GM18507 (cell line): ENCODE measurements at places on chromosomes 16 and 17.

GRCh38 chr17:13947499-13947898 lies 121.8 kb upstream of the COX10 start:
- no peak for DNase-seq

GRCh38 chr16:24781256-24781655 lies 51.8 kb downstream of the TNRC6A start:
- no peak for DNase-seq

- no peak for DNase-seq
Measured at GRCh38 chr17:40331743-40332641, 23.0 kb downstream of the RARA start.

DNA sequence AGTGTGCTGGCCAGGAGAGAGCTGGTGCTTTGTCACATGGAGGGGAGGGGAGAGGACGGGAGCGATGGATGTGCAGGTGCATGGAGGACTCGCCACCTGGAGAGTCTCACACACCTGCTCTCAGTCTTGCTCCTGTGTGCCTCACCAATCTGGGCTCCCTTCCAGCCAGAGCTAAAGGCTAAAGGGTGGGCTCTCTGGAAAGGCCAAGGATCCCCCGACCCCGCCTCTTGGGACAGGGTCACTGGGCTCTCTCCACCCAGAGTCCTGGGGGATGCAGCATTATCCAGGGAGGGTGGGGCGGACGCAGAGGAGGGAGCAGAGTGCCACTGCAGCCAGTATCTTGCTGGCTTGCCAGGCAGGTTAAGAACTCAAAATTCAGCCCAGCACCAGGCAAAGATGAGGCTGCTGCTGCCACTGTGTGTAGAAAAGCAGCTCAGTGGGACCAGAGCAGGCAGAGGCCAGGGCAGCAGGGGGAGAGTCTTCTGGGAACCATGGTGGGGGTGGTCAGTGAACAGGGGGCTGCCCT lies 5.4 kb upstream of the STAT5B start:
- DNase-seq, result no peak

DNA sequence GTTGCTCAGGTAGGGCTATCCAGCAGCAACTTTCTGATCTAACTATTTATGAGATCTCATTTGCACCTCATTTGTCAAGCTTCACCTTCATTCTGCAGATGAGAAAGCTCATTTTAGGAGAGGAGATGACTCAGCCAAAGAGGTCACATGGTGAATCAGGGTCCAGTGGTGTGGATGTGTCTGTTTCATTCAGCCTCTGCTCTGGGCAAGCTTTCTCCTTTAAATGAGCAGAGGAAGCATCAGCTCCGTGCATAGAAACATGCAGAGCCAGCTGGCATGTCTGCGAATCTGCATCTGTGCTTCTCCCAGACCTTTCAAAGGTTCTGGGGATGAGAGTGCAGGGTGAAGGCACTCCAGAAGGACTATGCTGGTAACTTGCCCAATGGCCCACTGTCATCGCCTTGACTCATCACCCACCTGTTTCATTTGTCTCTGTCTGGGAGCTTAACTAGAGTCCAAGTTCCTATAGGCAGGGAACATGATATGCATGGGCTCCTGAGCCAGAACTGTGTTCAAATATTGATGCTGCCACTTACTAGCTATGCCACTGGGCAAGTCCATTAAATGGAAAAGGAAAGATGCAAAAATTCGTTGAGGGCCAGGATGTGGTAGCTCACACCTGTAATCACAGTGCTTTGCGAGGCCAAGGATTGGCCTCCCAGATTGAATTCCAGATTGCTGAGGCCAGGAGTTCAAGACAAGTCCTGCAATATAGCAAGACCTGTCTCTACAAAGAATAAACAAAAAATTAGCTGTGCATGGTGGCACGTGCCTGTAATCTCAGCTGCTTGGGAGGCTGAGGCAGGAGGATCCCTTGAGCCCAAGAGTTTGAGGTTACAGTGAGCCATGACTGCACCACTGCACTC lies 67.1 kb upstream of the NLK start:
- no peak for DNase-seq

DNA sequence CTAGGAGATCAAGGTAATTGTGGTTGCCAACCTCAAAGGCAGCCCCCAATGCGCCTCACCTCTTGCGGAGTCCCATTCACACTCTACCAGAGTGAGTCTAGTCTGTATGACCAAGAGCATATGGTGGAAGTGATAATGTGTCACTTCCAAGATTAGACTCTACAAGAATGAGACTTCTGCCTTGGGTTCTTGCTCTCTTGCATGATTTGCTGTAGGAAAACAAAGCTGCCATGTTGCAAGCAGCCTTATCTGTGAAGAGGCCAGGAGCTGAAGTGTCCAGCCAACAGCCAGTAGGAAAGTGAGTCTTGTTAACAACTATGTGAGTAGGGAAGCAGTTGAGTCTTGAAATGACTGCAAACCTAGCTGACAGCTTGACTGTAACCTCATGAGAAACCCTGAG lies 3.4 kb downstream of the TERF2 start:
- no peak for DNase-seq

- DNase-seq, result no peak
Measured at GRCh38 chr17:307741-308507, 44.7 kb downstream of the RPH3AL start.

- no peak for DNase-seq
Measured at GRCh38 chr17:72710834-72711233, 381.7 kb downstream of the SLC39A11 start.

DNA sequence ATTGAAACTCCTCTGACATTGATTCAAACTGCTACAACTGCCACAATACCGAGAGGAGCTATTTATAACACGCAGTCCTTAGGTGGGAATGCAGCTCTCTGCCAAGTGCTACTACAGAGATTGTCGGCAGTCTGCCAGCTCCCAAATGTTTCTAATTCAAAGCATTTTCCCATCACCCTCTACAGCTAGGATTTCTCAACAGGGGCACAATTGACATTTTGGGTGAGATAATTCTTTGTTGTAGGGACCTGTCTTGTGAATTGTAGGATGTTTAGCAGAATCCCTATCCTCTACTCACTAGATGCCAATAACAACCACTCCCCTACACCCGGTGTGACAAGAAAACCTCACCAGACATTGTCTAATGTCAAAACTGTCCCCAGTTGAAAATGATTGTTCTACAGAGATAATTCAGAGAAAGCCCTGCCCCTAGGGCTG lies 7.8 kb upstream of the N4BP1 start:
- no peak for DNase-seq

DNA sequence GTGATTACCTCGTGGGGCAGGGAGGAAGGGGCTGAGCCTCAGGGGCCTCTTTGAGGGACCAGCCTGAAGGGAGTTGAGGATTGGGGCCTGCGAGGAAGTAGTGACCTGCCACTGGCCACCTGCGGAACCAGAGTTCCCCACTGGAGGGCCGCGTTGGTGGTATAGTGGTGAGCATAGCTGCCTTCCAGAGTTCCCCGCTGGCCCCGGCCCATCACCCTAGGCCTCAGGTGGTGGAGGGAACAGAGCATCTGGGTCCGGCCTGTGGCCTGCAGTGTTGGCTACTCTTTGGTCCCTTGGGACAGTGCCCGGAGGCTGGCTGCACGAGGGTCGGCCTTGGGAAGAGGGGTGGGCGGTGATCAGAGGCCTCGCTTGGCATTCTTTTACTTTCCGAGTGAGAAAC lies 20.5 kb downstream of the MGAT5B start:
- DNase-seq, result no peak

DNA sequence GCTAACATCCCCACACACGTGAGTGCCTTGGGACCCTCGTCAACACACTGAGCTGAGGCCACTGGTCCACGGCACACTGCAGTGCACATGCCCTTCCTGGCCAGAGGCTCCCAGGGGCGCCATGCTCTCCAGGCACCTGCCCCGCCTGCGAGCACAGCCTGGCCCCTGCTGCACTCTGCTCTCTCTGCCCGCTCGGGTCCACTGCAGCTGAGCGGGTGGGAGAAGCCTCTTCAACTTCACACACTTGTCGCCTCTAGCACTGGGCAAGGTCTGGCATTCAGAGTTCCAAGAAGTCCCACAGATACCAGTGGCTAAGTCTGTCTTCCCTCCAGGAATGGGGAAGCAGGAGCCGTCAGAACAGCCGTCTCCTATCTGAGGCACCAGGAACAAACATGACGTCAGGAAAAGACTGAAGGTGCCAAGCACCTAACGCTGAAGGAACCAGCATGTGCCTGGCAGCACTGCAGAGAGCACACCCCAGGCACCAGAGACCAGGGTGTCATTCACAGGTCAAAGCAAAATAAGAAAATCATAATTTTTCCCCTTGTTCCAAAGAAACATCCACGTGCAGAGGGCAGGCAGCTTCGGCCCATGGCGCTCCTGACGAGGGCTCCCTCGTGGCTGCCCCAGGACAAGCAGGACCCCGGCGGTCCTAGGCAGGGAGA lies 82.9 kb downstream of the ZNF778 start:
- no peak for DNase-seq

GRCh38 chr16:86834451-86835035 lies 256.2 kb downstream of the FOXL1 start:
- DNase-seq, result no peak

DNA sequence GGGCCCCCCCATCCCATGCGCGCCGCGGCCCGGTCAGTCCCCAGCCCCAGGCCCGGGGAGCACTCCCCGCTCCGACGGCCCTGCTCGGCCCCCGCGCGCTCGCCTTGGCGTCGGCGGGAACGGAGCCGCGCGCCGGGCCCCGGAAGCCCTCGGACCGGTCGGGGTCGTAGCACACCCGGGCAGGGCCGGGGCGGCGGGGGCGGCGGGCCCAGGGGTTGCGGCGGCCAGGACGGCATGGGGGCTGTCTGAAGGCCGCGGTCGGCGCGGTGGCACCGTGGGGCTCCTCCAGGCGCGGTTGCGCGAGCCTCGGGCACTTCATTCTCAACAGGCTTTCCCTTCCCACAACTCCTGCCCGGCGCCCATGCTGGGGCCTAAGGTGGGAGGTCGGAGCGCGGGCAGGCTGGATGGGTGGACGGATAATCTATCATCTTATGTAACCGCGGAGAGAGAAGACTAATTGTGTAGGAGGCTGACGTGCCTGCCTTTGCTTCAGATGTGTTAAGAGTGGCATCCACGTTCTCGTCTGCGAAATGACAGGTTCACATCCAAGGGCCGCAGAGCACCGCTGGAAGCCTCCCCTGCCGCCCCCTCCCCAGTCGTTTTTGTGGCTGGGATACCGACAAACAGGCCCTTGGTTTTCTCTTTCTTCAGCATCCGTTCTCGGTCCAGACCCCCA lies 708 bp downstream of the BAIAP2 start:
- DNase-seq, result no peak

DNA sequence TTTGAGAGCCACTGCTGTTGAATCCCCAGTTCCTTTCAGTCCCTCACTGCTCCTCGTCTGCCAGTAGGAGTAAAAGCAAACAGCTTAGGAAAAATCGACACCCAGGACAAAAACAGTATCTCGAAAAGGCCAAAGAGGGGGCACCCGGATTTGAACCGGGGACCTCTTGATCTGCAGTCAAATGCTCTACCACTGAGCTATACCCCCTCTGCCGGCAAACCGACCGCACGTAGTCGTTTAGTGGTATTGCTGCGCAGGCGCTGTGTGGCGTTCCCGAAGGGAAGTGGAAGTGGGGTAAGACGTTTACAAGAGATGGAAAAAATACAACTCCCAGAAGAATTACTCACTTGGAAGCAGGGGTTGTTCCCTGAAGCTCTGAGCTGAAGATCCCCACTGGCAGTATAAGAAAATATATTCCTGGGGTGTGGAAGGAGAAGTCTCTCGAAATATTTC lies 2.2 kb upstream of the PLXDC1 start:
- DNase-seq, result peak; percentile 52

DNA sequence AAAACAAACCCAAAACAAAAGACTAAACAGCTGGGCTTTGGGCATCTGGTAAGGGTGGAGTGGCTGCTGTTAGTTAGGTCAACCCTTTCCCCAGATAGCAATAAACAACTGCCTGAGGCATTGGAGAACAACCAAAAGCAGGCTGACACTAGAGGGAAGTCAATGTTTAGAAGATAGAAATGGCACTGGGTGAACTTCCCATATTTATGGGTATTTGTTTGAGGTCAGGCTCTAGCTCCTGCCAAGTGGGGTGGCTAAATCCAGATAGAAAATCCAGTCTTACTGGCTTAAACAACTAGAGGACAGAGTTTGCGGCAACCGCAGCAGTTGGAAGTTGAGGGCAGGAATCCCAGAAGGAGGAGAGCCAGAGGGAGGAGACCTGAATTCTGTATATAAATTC lies 79.4 kb downstream of the SDK2 start:
- DNase-seq, result no peak

GRCh38 chr16:4081521-4082021 lies 34.7 kb downstream of the ADCY9 start:
- no peak for DNase-seq

DNA sequence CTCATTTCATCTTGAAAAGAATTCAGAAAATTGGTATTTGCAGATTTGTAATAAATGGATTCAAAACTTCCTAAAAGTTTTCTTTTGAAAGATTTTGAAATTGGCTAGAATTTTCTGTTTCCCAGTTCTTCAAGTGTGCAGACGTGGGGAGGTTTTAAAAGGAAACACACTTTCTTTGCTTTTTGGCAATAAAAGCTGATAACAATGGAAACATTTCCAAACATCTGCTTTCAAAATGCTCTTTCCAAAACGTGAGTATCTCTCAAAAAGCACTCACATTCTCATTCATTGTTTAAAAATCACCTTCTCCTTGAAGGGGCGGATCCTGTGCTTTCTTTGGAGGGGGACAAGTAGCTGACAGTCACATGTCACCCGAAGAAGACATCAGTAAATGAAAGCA lies 8.6 kb upstream of the GSG1L start:
- DNase-seq, result no peak

DNA sequence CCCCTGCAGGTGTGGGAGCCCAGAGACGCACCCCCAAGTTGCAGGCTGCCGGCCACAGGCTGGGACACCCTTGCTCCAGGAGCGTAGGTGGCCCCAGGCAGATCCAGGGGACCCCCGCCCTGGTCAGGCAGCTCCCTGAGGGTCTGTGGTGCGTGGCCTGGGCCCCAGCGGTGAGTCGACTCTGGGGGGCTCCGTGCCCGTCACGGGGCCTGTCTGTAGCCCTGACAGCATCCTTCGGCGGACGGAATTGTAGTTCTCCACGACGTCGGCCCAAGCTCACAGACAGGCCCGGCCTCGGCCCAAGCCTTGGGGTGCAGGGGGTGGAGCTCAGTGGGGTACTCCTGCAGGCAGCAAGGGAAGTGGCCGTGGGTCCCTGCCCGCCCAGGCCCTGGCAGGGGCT lies 82.9 kb downstream of the LMF1 start:
- DNase-seq, result no peak

- DNase-seq, result no peak
Measured at GRCh38 chr17:79043931-79044320, 20.0 kb downstream of the C1QTNF1 start.

DNA sequence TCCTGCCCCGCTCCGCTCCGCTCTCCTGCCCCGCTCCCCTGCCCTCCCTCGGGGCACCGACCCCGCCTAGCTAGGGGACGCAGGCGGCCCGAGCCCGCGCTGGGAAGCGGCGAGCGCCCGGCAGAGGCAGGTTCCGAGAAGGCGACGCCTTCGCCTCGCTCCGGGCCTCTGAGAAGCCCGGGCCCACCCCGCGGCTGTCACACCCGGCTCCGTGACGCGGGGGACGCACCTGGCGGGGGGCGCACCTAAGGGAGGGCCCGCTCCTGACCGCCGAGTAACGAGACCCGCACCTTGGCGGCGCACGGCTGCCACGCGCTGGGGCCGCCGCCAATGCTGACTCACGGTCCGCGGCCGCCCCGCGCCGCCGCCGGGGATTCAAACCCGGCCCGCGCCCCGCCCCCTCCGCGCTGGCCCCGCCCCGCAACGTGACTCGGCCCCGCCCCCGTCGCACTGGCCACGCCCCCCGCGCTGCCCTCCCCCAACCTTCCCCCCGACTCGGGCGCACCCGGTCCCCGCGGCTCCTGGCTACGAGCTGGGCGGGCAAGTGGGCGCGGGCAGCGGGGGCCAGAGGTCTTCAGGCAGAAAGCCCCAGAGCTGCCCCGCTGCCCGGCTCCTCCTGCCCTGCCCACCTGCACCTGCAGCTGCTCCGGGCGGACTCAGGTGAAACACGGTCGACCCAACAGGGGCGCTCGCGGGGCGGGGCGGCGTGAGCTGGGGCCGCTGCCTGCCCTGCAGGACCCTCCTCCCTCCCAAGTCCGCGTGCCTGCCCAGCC lies 27.8 kb downstream of the GNPTG start:
- peak; percentile 82 for DNase-seq
